ENCODE measurements at places on chromosomes 2 and 18.

- DNase-seq: peak; percentile 64
Observed at GRCh38 chr2:12442476-12442847, 274.3 kb upstream of the TRIB2 start.

GRCh38 chr2:48851161-48851560 is 95.6 kb upstream of the LHCGR start:
- DNase-seq: no peak

DNA sequence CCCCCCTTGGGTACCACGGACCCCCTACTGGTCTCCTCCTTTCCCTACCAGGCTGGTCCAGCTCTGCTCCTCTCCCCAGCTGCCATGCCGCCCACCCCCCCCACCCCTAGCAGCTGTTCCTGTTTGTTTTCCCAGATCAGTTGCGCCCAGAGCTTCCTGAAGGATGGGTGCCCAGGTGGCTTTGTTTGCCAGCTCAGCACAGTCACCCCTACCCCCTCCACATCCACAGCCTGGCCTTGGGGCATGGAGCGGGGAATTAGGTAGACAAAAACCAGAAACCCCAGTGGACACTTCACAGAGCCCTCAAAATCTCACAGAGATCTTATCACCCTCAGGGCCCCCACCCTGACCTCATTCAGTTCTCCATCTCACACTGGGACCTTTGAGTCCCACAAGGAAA is 3.7 kb upstream of the CRYBA2 start:
- no peak for DNase-seq

DNA sequence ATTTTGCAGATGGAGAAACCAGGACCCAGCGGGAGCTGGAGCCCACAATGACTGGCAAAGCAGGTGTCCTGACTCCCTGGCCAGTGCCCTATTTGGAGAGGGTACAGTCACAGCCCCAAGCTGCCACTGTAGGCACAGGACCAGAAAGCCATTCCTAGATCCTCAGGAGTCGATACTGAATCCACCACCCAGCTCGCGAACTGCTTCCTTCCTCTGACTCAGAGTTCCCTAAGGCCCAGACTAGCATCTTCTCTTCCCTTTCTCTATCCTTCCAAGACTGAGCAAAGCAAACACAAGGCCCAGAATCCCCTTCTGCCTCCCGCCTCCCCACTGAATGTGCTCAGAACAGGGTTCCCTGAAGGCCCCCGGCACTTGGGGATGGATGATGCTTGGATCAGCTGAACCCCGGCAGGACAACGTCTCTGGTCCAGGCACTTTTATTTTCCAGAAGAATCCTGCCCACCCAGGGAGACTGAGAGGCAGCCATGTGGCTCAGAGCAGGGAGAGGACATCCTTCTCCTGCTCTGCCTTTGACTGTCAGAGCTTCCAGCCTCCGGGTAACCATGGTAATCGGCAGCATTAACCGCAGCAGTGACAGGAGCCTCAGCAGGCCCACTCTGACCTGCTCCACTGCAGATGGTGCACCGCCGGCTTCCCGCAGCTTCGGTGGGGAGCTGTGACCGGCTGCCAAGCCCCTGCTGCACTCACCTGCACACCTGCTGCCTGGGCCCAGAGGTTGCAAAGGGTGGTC is 34.8 kb upstream of the KLHL29 start:
- DNase-seq: no peak

DNA sequence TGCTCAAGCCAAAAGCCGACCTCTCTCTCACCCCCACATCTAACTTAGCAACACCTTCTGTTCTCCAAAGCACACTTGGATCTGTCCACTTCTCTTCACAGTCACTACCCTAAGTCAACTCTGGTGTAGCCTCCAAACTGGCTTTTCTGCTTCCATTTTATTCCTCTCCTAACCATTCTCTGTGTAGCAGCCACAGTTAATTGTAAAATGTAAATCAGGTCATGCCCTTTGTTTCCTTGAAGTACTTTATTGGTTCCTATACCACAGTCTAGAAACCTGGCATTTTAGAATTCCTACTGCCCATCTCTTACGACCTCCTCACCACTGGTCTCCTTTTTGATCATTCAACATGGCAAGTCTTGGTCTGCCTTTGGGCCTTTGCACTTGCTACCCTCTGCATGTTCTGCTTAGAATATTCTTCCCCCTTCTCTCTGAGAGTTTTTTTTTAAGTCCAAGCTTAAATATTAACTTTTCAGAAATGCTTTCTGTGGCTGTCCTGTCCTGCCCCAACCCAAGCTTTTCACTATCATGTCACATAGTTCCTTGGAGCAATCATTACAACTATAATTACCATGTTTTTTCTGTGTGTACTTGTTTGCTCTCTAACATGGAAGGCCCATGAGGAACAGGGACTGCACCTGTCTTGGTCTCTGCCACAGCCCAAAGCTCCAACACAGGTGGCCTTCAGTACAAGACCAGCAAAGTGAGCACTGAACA is 42.9 kb downstream of the PLA2R1 start:
- DNase-seq: no peak

GRCh38 chr2:207662203-207662602 is 37.0 kb upstream of the METTL21A start:
- no peak for DNase-seq

- DNase-seq: peak; percentile 93
Observed at GRCh38 chr2:54728669-54729120, 5.2 kb downstream of the EML6 start.

GRCh38 chr2:11910971-11911370 is 164.5 kb downstream of the LPIN1 start:
- DNase-seq: no peak

GRCh38 chr2:26974352-26974751 is 3.9 kb downstream of the MAPRE3 start:
- no peak for DNase-seq

- DNase-seq: no peak
Observed at GRCh38 chr2:122412360-122412759, 656.9 kb downstream of the TSN start.
